ENCODE measurements at places on chromosomes 13 and 19.
A peak's percentile ranks its signal among the peaks of the same experiment; 100 is the strongest.

- DNase-seq: no peak
Observed at GRCh38 chr19:35718345-35719041, 690 bp downstream of the KMT2B start.

DNA sequence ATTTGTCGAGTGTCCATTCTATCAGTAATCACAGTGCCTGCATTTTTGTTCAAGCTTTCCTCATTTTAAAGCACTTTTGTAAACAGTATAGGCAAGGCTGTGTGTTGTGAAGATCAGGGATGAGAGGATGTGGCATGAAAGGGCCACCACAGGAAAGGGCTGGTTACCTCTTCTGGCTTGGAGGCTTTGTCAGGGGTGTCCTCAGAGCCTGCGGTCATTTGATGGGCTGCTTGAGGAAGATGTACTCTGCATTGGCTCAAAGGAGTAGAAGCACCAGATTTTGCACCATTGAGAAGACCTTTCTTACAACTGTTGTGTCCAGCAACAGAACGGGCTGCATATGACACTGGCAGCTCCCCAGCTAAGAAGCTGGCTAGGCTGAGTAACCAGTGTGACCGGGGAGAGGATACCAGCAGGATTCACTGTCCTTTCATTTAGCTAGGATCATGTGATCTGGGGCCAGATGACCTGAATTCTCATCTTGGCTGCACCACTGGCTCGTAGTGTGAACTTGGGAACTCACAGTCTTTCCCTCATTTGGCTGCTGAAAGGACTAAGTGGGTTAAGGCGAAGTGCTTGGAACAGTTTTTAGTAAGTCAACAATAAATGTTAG lies 380.2 kb downstream of the FGF9 start:
- DNase-seq: no peak

GRCh38 chr19:53819861-53820260 lies 4.3 kb downstream of the NLRP12 start:
- DNase-seq: no peak

- DNase-seq: peak; percentile 66
Observed at GRCh38 chr19:48629599-48630295, 7.4 kb downstream of the DBP start.

DNA sequence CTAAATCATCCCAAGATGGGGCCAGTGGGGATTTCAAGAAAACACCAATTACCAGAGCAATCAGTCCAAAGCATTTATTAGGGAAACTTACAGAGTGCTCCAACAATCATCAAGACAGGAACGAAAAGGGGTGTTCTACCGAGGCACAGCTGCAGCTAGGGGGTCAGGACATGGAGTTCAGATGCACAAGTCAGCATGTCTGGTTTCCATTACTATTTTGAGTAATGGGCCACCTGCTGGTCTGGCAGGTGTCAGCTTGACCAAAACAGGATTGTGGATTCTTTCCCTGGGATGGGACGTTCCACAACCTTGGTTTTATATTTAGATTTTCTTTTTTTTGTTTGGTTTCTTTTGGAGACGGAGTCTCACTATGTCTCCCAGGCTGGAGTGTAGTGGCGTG lies 3.9 kb upstream of the UBL5 start:
- DNase-seq: no peak

DNA sequence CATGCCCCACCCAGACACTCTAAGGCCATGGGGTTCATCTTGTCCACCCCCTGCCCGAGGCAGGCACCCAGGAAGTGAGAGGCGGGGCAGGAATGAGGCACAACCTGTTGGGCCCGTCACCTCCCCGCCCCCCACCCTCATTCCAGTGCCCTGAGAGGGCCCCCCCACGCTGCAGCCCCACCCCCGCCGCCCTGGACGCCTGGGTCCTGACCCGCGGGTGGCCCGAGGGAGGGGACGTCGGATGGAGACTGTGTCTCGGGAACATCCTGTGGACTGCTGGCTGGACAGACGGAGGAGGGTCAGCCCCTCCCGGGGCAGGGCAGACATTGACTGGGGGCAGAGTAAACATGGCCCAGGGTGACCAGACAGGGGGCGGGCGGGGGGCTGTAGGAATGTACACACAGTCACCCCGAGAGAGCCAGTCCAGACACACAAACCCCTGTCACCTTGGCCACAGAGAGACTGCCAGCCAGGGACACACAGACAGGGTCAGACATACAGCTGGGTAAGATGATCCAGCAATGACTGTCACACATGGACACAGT lies 7.4 kb upstream of the JUNB start:
- no peak for DNase-seq

- DNase-seq: no peak
Observed at GRCh38 chr13:112792511-112792910, 102.7 kb downstream of the ATP11A start.

GRCh38 chr13:30421093-30422053 lies 920 bp upstream of the UBE2L5 start:
- DNase-seq: peak; percentile 94

DNA sequence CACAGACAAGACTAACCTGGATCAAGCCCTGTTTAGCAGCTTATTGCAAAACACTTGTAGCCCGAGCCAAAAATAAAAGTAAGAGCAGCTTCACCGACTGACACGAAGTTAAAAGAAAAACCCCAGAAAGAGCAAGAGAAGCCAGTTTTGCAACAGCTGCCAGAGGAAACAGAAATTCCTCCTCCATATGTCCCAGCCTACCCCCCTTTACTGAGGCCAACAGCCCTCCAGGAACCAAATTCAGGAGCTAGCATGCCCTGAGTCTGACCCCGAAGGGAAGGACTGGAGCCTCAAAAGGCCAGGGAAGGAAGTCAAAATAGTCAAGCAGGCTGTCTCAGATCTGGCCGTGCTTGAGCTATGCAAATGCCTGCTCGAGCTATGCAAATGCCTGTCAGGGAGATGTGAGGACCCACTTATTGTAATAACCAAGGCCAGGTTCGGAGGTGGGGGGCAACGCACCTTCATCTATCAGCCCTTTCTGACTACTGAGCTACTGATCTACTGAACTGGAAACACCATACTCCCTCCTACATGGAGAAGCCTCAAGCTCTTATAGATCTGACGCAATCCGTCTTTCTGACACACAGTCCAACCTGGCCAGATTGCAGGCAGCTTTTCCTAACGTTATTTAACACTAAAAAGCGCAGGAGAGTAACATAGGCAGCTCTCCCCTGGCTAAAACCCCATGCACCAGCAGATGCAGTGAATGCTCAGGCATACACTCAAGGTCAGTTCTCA lies 6.7 kb downstream of the SIGLEC11 start:
- DNase-seq: peak; percentile 69

DNA sequence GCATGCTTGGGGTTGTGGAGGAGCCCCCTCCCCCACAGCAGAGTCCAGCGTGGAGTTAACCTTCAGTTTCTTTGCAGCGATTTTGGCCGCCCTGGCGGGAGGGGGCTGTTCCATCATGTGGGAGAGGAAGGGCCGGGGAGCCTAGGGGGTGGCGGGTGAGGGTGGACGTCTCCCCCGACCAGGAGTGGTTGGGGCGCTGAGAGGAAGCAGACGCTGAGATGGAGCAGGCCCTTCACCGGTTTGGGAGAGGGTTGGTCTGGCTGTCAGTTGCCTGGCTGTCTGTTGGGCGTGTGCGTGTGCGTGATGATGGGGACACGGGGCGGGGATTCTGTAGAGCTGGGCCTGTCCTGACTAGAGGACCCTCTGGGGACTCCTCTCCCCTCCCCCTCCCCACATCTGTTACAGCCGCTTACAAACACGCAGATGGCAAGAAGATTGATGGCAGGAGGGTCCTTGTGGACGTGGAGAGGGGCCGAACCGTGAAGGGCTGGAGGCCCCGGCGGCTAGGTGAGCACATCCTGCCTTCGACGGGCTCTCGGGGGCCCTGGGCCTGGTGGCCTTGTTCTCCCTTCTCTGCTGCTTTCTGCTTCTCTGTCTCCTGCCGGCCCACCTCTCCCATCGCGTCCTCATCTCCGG lies 9.8 kb upstream of the LIN7B start:
- no peak for DNase-seq

DNA sequence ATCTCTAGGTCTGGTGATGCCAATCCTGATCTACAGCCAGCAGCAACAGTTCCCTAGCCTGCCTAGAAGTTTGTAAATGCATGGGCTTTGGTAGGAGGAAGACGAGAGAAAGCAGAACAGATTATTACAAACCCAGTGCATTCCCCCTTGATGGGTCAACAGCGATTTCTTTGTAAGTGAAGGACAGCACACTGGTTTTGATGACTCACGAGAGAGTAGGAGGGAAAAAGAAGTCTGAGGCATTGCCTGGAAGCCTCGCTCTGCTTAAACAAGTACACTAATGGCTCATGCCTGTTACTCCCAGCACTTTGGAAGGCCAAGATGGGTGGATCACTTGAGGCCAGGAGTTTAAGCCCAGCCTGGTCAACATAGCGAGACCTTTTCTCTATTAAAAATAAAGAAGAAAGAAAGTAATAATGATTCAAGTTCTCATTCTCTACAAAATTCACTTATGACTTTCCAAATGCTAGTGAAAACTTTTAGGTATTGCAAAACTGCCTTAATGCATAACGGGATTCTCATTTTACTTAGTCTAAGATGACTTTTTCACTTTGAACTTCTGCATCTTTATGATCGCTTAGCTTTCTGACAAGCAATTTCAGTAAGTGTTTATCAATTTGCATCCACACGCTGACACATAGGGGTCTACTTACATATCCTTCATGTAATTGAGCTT lies 47.7 kb upstream of the USPL1 start:
- peak; percentile 96 for DNase-seq

- DNase-seq: no peak
Observed at GRCh38 chr13:74987124-74987690, 494.8 kb downstream of the TBC1D4 start.

- no peak for DNase-seq
Observed at GRCh38 chr19:38019396-38019724, 112.4 kb downstream of the SIPA1L3 start.

GRCh38 chr19:54551950-54552912 lies 21.4 kb upstream of the LILRA2 start:
- DNase-seq: no peak

- peak; percentile 30 for DNase-seq
Observed at GRCh38 chr19:17021793-17022590, 4.6 kb downstream of the CPAMD8 start.

DNA sequence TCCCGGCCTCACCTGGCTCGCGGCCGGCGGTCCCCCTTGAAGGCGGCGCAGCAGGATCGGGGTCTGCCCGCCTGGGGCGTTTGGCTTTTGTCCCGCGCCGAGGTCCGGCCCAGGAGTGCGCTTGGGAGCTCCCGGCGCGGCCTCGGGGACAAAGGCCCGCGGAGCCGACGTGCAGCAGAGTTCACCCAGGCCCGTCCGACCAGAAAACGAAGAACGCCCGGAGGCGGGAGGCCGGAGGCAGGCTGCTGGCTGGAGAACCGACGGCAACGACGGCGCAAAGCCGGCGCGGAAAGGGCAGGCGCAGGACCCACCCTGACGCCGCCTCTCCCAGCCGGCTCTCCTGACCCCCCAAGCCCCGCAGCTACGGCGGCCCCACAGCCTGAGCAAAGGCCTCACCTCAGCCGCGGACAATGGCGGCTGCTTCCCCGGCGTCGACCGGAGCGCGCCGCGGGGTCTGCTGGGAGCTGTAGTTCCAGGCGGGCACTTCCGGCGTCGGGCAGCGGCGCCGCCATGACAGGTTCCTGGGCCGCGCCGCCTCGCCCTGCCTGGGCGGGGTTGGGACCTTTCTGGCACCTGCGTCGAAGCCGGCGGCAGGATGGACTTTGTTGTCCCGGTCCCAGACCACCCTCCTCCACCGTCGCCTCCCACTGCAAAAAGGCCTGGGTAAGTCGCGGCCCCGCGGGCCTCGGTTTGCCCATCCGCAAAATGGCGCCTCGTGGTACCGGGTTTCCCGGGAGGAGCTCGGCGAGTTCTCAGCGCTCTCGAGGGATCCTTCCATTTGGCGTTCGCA lies at the start of gene ZNF606:
ZNF606 (minus strand) TSS at position 437 of the 790 bp plus-strand sequence. CDS start 1,501 bp downstream, outside the sequence.
- peak; percentile 80 for DNase-seq

GRCh38 chr13:39318161-39318560 lies 279.9 kb downstream of the NHLRC3 start:
- no peak for DNase-seq

DNA sequence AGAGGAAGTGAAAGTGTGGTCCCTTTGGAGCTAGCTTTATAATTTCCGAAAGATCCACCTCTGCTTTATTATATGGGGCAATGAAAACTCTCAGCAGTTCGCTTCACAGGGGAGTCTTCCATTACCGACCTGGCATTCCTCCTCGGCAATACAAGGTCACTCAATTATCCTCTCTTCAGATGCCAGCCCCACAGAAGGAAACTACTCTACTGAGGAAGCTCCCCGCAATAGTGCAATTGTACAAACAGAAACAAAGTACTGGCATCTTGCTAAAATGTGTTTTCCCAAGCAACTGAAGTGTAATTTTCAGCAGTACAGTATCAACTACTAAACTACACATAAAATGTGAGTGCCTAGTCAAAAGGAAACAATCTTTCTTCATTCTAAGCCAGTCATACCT lies 702.0 kb downstream of the PCDH9 start:
- DNase-seq: no peak

DNA sequence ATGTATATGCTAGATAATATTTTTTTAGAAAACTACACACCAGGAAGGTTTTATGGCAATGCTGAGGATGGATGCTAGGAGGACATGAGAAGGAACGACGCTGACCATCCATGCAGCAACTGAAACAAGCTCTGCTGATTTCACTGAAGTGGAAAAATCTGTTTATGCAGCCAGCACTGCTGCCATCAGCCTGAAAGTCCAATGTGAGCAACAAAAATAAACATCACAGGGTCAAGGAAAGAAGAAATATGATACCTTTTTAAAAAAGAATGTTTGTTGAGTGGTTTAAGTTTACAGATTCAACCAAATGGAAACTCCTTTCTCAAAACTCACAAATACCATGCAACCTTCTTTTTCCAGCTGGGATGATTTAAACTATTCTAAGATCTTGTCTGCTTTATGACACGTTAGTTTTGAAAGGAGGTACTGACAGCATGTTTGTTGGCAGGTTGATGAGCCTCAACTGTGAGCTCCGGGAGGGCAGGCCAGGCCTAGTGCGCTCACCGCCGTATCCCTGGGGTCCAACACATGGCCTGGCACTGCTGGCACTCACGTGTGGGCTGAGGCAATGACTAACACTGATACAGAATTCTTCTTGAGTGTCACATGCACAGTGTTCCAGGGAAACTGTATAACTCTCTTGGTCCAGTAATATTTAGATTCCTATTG lies 46.8 kb downstream of the LATS2 start:
- peak; percentile 88 for DNase-seq

- no peak for DNase-seq
Observed at GRCh38 chr19:2984215-2984528, 6.8 kb downstream of the TLE6 start.
